ENCODE measurements at places on chromosomes 7 and 10.

DNA sequence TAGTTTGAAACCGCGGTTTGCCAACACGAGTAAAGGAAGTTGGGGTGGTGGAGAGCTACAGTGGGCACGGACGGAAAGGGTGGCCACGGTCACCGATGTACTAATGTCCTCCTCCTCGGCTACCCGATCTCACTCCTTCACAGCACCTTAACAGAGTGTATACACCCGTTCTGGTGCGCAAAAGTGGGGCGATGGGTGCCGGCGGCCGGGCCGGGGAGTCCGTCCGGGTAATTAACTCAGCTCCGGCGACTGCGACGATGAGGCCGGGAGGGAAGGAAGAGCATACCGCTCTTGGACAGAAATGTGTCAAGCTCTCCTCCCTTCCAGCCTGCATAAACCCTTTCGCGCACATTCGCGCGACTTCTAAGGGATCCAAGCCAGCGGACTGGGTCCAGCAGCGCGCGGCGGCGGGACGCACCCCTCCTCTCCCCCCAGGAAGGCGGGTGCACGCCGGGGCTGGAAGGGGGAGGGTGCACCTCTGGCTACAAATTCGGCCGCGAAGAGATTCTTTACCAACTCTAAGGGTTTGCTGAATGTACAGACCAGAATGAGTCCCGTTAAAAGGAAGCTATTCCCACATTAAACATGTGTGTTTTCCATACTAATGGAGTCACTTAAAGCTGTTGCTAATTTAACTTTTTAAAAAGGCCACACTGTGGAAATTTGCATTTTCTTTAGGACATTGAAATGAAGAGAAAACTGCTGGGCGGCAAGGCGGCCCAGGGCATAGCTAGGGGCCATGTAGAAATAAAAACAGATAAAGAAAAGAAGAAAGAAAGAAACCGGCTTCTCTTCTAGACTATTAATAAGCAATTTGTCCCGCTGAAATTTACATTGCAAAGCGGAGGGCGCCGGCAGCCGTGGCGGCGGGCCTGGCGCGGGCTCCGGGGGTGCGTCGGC is 6.6 kb upstream of the EBF3 start:
- DNase-seq: no peak

DNA sequence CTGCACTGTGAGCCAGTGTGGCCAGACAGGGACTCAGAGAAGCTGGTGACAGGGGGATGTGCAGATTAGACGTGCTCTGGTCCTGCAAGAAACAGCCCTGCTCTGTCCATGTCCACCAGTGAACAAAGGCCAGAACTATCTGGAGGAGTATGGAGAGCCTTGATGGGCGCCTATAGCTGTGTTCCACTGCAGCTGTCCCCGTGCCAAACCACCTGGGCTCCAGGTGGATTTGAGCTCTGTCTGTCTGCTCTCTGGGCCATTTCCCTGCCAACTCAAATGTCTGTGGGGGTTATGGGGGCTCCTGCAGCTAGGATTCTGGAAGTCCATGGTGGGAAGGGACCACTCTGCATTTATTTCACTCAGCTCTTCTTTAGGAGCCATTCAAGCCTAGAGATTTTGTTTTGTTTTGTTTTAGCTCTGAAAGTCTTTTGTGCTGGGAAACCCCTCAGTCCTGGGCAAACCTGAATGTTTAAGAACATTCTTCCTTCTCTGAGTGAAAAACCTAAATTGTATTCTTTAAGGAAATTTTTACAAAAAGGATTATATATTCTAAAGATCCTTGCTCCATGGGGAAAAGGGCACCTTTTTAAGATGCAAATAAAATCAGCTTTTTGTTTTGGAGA is 1039.5 kb upstream of the SORCS1 start:
- no peak for DNase-seq

DNA sequence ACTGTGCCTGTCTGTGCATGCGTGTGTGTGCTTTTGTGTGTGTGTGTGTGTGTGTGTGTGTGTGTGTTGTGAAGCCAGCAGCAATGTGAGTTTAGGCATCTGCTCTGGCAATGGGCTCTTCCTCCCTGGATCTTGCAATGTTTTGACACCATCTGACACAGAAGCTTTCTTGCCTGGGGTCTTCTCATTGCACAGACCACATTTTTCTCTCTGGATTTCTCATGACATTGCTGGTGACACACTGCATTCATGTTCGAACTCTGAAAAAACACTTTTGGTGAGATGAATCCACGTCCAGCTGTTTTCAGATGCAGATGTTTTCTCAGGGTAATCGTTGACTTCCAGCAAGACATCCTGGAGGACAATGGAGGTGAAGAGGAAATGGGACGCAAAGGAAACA is 63.0 kb upstream of the FZD8 start:
- DNase-seq: no peak

GRCh38 chr10:86556532-86556931 is 34.9 kb upstream of the WAPL start:
- no peak for DNase-seq
